ENCODE measurements at places on chromosomes 16 and 17.

DNA sequence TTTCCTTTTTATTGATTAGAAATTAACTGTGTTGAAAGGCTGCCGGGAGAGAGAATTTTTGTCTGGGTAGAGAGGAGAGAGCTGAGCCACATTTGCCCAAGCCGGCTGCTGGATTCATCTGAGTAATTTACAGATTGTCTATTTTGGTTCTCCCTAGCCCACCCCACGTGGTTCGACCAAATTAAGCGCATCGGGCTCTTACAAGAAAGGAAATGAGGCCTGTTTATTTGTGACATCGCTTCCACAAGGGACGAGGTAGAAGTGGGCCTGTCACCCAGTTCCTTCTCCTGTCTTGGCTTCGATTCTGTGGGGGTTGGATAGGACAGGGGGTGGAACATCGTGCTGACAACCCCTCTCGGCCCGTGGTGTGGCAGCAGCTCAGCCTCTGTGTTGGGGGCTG lies 42.9 kb downstream of the SYT17 start:
- DNase-seq, result no peak

- no peak for DNase-seq
Observed at GRCh38 chr17:61774724-61775123, 88.6 kb downstream of the BRIP1 start.

DNA sequence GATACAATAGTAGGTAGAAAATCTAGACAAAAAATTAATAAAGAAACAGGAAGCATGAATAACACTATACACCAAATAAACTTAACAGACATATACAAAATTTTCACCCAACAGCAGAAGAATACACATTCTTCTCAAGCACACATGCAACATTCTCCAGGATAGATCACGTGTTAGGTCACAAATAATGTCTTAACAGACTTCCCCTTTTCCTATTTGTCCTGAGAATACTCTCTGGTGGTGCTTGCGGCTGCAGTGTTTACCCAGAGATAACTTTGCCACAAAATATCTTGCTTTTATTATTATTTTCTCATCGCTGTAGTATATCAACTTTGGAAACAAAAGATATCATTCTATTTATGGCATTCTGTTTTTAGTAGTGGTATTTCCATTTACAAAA lies 40.6 kb upstream of the ZNF267 start:
- DNase-seq, result no peak

DNA sequence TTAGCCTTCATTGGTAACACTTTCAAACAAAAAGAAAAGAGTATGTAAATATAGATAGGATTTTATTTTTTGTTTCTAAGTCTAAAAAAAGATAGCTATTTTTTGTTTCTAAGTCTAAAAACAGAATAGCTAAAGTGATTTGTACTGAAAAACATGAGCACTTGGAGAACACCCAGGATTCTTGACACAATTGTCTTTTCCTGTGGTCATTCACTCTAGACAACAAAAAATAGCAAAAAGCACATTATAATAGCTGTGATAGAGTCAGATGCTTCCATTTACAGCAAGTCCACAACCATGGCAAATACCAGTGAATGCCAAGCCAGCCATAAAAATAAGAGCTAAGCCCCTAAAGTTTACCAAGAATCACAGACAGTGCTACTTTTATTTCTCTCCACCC lies 36.7 kb downstream of the SKAP1 start:
- no peak for DNase-seq

DNA sequence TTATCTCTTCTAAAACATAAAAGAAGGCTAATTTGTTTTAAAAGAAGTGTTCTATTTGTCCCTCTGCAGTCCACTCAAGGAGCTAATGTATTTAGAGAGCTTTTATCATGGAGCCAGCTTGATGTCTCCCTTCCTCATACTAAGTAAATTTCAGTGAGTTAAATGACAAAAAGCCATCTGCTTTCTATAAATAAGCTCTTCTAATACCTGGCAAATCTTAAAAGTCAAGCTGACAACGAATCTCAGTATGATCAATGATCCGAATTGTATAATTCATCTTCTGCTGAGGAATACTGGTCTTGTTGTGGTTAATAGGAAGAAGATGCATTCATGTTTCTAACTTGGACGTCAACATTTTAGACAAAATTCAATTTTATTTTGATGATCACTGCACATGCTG lies 1390.7 kb downstream of the CDH8 start:
- DNase-seq, result no peak

- DNase-seq, result no peak
Observed at GRCh38 chr17:6683081-6683684, 30.0 kb downstream of the SLC13A5 start.

GRCh38 chr16:31871510-31871909 lies 2.1 kb upstream of the ZNF267 start:
- DNase-seq, result no peak

DNA sequence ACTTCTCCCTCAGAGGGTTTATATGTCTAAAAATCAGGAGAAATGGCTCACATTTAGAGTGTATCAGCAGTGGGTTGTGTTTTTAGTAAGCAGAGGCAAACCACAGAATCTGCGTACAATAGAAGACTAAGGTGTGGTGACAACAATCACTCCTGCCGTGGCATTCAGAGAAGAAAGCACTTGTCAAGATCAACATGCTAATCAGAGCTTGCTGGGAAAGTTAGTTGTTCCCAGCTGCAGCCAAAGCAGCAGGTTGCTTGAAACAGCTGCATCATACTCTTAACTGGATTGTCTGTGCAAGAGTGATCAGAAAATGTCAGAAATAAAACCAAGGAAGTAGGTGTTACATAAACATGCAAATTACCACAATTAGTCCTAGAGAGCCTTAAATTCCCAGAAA lies 616.4 kb downstream of the CDH8 start:
- DNase-seq, result no peak

DNA sequence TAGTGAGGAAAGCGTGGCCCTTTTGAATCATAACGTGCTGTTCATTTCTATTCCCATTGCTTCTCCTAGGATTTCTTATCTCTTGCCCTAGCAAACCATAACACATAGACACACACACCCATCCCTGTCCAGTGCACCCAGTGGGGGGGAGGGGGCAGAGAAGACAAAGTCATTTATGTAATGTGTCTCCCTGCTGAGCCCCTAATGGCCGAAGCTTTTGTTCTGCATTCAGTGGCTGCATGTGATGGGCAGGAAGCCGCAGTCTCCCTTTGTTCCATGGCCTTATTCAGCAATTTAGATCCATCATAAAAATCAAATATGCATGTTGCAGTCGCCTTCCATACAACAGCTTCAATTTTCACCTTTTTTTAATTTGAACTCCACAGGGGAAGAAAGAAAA lies 325.4 kb downstream of the ZFHX3 start:
- DNase-seq, result no peak

- no peak for DNase-seq
Observed at GRCh38 chr16:65062736-65063583, 58.9 kb downstream of the CDH11 start.

DNA sequence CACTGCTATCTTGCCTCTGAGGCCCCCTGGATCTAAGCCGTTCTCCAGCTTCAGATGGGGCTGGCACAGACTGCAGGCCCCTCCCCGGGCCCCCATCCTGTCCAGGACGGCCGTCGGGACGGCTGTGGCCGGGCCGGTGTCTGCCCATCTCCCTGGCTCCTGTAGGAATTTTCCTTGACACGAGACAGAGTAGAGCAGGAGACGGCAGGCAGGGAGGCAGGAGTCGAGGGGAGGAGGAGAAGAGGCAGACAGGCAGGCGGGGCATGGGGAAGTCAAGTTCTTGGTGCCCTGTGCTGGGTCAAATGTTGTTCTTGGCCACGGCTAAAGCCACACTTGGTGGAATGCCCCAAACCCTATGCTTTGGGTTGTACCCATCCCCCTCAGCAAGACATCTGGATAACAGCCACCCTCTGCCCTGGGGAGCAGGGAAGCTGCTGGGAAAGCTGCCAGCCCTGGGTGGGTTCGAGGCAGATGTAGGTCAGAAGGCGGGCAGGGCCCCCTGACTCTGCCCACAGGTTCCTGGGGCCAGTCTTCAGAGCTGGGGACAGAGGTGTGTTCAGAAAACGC lies 4.0 kb downstream of the C1QTNF1 start:
- peak; percentile 38 for DNase-seq

Measured in fibroblast of mammary gland (primary cell).